ENCODE measurements at places on chromosomes 1 and 21. TPM values are rescaled to one million over a fixed set of nuclear protein-coding genes. Genes with fewer than 3 reads are reported as not detected.

The PRPF38B gene
- total RNA-seq, result 9.9 TPM

The TCHHL1 gene
- not detected for total RNA-seq

The DMRTA2 gene
- not detected for total RNA-seq

The ORC1 gene
- total RNA-seq, result 13.1 TPM

The SLC5A9 gene
- not detected for total RNA-seq

The RIPPLY3 gene
- not detected for total RNA-seq

The CASQ1 gene
- total RNA-seq, result 0.15 TPM

The DIPK1A gene
- total RNA-seq, result 5.5 TPM

The CHIA gene
- not detected for total RNA-seq

The NBPF6 gene
- not detected for total RNA-seq
